ENCODE measurements at places on chromosomes 2 and 18. TPM values are rescaled to one million over a fixed set of nuclear protein-coding genes. Genes with fewer than 3 reads are reported as not detected.

GRCh38 chr2:144514616-144515091 lies 5.3 kb downstream of the ZEB2 start:
- H3K27ac ChIP-seq = no peak overlapping the region
- no peaks in the 10 kb centered on the region for H3K36me3 ChIP-seq
- peaks cover 33% of the 10 kb centered on the region for H3K4me1 ChIP-seq
- H3K27me3 ChIP-seq = peaks cover 39% of the 10 kb centered on the region

CABYR gene
- total RNA-seq = 0.75 TPM

SERPINB7 gene
- total RNA-seq = not detected

- H3K4me1 ChIP-seq = no peaks in the 10 kb centered on the region
- no peaks in the 10 kb centered on the region for H3K27me3 ChIP-seq
- H3K27ac ChIP-seq = no peak overlapping the region
Measured at GRCh38 chr2:58794103-58794502, 553.0 kb upstream of the FANCL start.

GRCh38 chr2:187429989-187430388 lies 18.1 kb downstream of the CALCRL start:
- no peak overlapping the region for H3K4me3 ChIP-seq
- H3K36me3 ChIP-seq = no peaks in the 10 kb centered on the region
- no peak for DNase-seq
- no peaks in the 10 kb centered on the region for H3K4me1 ChIP-seq

DNA sequence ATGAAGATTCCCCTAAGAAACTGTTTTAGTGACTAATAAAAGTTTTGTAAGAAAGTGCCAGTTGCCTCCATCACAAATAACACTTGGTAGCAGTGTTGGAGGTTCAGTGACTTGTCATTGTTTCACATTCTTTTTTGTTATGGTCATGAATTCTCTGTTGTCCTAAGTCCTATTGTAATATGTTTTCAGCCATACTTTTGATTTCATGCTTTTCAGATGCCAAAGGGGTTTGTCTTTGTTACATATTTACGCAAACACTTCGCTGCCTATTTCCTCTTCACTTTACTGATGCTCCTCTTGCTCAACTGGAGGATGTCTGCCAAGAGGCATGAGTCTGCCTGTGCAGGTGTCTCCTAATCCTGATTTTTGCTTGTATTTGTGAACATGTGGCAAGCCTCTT lies 66.6 kb downstream of the PHLPP1 start:
- no peak for DNase-seq
- H3K4me1 ChIP-seq = no peaks in the 10 kb centered on the region
- no peak overlapping the region for H3K4me3 ChIP-seq
- H3K36me3 ChIP-seq = no peaks in the 10 kb centered on the region
- H3K27ac ChIP-seq = no peak overlapping the region

RIF1 gene
- total RNA-seq = 69.8 TPM

DNA sequence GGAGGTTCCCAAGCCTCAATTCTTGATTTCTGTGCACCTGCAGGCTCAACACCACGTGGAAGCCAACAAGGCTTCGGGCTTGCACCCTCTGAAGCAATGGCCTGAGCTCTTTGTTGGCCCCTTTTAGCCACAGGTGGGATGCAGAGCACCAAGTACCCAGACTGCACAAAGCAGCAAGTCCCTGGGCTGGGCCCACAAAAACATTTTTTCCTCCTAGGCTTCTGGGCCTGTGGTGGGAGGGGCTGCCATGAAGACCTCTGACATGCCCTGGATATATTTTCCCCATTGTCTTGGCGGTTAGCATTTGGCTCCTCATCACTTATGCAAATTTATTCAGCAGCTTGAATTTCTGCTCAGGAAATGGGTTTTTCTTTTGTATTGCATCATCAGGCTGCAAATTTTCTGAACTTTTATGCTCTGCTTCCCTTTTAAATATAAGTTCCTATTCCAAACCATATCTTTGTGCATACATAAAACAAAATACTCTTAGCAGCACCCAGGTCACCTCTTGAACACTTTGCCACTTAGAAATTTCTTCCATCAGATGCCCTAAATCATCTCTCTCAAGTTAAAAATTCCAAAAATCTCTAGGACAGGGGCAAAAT lies 9.0 kb upstream of the MATN3 start:
- no peak for DNase-seq
- no peaks in the 10 kb centered on the region for H3K4me1 ChIP-seq
- no peaks in the 10 kb centered on the region for H3K27me3 ChIP-seq
- H3K4me3 ChIP-seq = no peak overlapping the region
- no peaks in the 10 kb centered on the region for H3K36me3 ChIP-seq
- H3K27ac ChIP-seq = no peak overlapping the region

DNA sequence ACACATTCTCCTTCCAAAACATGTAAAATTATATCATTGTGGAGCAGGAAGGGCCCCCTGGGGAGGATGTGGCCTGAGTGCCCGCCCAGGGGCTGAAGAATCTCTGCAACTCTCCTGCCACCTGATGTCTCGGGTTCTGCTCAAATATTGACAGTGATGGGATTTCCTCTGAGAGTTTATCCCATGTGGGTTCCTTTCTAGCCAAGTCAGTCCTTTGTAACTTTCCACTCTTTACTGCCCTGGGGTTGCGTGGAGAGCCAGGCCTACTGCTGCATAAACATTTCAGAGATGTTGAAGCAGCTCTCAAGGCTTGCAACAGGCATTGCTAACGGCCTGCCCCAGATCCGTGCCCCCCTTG lies 4.0 kb upstream of the RAB17 start:
- H3K4me1 ChIP-seq = peaks cover 15% of the 10 kb centered on the region
- H3K27me3 ChIP-seq = no peaks in the 10 kb centered on the region
- H3K36me3 ChIP-seq = no peaks in the 10 kb centered on the region

- H3K4me1 ChIP-seq = no peaks in the 10 kb centered on the region
- H3K27ac ChIP-seq = no peak overlapping the region
- no peaks in the 10 kb centered on the region for H3K27me3 ChIP-seq
Measured at GRCh38 chr2:150309311-150310080, 178.0 kb downstream of the RND3 start.

TUBA3E gene
- not detected for total RNA-seq

SLC11A1 gene
- total RNA-seq = 6.3 TPM

DNA sequence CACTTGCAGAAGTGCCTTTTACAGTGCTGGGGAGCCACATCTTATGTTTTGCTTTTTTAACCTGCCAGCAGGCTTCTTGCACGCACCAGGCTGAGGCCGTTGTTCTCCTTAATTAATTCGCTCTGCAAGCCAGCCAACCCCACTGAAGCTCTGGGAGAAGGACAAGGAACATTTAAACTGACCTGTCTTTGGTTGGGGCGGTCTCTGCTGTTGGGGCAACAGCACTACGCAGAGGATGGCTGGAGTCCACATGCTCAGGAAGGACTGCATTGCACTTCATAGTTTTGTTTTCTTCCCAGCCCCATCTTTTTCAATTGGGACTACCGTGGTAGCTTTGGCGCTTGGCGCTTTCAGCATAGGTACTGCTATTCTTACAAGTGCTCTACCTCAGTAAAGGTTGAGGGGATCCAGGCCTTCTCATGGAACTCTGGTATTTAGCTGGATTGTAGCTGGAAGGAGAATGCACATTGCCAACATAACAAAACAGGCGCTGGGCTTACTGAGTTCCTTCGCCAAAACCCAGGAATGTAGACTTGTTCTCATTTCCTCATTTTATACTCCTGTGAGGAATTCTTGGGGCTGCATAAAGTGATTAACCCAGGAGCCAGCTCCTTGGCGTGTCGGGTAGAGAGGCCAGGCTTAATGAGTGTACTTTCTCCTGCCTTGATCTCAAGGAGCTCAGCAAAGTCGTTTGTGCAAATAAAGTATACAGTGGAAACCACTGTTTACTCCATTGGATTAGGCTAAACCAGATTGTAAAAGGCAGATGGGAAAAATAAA lies 146.2 kb downstream of the PRKCE start:
- no peak for DNase-seq
- H3K36me3 ChIP-seq = no peaks in the 10 kb centered on the region
- H3K27me3 ChIP-seq = no peaks in the 10 kb centered on the region
- H3K4me3 ChIP-seq = no peak overlapping the region
- no peaks in the 10 kb centered on the region for H3K4me1 ChIP-seq

GRCh38 chr2:54348646-54349045 lies 92.6 kb upstream of the TSPYL6 start:
- H3K36me3 ChIP-seq = no peaks in the 10 kb centered on the region
- no peak for DNase-seq
- H3K4me3 ChIP-seq = no peak overlapping the region

- H3K4me1 ChIP-seq = no peaks in the 10 kb centered on the region
- H3K27ac ChIP-seq = no peak overlapping the region
- H3K27me3 ChIP-seq = no peaks in the 10 kb centered on the region
- DNase-seq = no peak
Measured at GRCh38 chr2:178229927-178230326, 35.6 kb downstream of the OSBPL6 start.

DNA sequence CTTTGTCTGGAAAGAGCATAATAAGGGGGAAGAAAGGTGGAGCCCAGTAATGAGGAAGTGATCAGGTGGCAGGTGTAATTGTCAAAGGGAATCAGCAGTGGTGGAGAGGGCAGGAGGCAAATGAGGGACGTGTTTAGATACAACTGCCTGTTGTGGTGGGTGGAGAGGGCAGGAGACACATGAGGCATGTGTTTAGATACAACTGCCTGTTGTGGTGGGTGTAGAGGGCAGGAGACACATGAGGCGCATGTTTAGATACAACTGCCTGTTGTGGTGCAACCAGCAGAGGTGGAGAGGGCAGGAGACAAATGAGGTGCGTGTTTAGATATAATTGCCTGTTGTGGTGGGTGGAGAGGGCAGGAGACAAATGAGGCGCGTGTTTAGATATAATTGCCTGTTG lies 173.1 kb downstream of the ANKRD30B start:
- H3K27me3 ChIP-seq = no peaks in the 10 kb centered on the region
- no peak overlapping the region for H3K27ac ChIP-seq
- DNase-seq = no peak
- H3K36me3 ChIP-seq = no peaks in the 10 kb centered on the region
- H3K4me3 ChIP-seq = no peak overlapping the region

- H3K4me3 ChIP-seq = no peak overlapping the region
- H3K27me3 ChIP-seq = no peaks in the 10 kb centered on the region
- H3K4me1 ChIP-seq = no peaks in the 10 kb centered on the region
- no peak overlapping the region for H3K27ac ChIP-seq
- DNase-seq = no peak
Measured at GRCh38 chr2:58070765-58071164, 24.2 kb downstream of the VRK2 start.

DNA sequence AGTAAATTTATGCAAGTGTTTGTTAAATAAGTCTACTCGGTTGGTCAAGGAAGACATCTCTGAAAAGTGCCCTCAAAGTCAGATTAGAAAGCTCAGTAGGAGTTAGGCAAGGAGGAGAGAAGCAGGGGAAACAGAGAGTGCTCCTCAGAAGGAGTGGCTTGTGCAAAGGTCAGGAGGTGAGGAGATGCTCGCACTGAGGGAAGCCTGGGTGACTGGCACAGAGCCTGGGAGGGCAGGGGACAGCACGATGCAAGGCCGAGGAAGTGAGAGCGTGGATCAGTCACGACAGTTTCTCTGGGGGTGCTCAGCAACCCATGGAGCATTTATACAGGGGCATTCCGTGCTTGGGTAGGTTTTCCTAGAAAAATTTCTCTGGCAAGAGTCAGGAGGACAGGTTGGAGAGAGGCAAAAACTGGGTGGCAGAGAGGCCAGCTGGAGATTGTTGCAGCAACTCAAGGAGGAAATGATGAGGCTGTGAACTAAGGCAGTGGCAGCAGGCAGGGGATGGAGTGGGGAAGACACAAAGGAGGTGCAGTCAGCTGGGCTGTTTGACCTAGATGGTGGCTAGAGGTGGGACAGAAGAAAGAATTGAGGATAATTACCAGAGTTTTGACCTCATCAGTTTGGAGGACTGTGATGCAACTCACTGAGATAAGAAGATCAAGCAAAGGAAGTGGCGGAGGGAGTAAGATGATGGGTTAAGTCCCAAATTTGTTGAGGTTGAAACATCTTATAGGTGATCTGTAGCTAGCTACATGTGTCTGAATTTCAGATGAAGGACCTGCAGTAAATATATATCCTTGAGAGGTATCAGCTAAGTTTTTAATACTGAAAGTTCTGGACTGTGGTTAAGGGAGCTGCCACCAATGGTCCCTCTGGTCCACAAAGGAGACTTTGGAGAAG lies 52.4 kb downstream of the BCL2 start:
- H3K36me3 ChIP-seq = peaks cover 16% of the 10 kb centered on the region
- no peaks in the 10 kb centered on the region for H3K27me3 ChIP-seq
- H3K4me3 ChIP-seq = no peak overlapping the region

CIB4 gene
- not detected for total RNA-seq

Data from CD4-positive, alpha-beta T cell (primary cell).